ENCODE measurements at places on chromosomes 5 and 9.

- DNase-seq: no peak
These were observed 64.5 kb upstream of the ADAMTS2 start for GRCh38 chr5:179409806-179410205.

- DNase-seq: no peak
These were observed 3.4 kb downstream of the DOLK start for GRCh38 chr9:128943832-128944620.

- DNase-seq: no peak
These were observed 79.3 kb downstream of the TLE1 start for GRCh38 chr9:81609782-81610739.

- DNase-seq: no peak
These were observed 286.3 kb upstream of the VLDLR start for GRCh38 chr9:2335260-2335659.

DNA sequence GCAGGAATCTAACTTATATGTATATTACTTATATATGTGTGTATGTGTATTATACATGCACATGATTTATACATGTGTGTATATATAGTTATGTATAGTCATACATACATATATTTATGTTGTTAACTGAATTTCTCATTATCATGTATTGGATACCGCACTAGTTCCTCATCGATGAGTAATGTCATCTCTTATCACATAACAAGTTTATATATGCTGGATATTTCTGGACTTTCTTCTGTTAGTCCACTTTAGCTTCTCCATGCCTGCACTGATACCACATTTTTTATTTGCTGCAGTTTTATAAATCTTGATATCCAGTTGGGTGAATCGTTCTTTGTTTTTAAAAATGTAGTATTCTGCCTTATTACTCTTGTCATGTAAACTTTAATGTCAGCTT is 50.2 kb downstream of the APC start:
- no peak for DNase-seq

- DNase-seq: no peak
These were observed 43.9 kb downstream of the FNBP1 start for GRCh38 chr9:129999141-129999510.

- no peak for DNase-seq
These were observed 94.1 kb upstream of the CD180 start for GRCh38 chr5:67290655-67291054.

DNA sequence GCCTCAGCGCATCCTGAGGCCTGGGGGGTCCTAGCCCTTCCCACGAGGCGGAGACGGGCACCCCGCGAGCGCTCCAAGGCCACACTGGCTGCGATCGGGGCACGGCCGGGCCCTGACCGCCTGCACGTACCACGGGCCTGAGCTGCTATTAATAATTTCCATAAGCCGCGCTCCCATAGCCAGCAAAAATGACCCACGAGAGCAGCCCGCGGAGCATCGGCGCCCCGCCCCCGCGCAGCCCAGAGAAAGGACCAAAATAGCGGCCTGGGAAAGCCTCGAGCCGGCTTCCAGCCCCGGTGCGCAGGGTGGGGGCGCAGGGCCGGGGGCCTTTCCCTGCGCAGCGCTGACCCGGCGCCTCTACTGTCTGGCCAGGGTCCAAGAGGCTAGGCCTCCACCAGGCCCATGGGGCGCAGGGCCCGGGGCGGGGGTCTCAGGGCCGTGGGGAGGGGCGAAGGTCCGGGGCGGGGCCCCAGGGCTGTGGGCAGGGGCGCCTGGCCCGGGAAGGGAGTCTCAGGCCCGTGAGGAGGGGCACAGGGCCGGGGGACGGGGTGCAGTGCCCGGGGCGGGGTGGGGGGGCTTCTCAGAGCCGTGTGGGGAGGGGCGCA is 54.4 kb downstream of the EXD3 start:
- DNase-seq: no peak

DNA sequence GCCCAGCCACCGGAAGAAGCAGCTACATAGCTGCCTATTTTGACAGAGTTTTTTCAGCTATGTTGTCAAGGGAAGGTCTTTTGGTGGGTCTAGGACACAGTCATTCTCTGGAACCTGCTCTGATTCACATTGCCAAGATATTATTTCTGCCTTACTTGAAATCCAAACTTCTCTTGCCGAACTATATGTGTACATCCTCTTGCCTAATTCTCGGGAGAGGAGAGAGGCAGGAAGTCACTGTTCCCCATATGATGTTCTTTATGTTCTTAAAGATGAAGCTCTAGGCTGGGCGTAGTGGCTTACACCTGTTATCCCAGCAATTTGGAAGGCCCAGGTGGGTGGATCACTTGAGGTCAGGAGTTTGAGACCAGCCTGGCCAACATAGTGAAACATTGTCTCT is 8.6 kb downstream of the TMEM252 start:
- no peak for DNase-seq

GRCh38 chr5:111748304-111748763 is 8.7 kb downstream of the NREP start:
- DNase-seq: no peak

DNA sequence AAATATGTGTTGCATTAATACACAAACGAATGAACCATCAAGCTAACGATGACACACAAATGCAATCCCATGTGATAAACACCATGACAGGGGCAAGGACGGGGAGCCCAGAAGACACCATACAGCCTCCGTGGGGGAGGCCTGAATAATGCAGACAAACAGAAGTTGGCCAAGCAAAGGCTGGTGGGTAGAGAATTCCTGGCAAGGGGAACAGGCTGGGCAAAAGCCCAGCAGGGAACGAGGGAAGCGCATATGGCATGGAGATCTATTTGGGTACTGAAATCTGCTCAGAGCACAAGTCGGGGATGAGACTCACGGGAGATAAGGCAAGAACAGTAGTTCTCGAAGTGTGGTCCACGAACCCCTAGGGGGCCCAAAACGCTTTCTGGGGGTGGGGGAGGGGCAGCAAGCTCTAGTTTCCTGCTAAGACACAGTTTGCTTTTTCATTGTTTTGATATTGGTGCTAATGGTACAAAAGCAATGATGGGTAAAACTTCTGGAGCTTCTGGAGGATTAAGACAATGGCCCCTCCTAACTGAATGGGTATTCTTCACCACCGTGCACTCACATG is 42.9 kb upstream of the FBXW11 start:
- no peak for DNase-seq
